ENCODE measurements at places on chromosomes 13 and 19.
A peak's percentile ranks its signal among the peaks of the same experiment; 100 is the strongest.

DNA sequence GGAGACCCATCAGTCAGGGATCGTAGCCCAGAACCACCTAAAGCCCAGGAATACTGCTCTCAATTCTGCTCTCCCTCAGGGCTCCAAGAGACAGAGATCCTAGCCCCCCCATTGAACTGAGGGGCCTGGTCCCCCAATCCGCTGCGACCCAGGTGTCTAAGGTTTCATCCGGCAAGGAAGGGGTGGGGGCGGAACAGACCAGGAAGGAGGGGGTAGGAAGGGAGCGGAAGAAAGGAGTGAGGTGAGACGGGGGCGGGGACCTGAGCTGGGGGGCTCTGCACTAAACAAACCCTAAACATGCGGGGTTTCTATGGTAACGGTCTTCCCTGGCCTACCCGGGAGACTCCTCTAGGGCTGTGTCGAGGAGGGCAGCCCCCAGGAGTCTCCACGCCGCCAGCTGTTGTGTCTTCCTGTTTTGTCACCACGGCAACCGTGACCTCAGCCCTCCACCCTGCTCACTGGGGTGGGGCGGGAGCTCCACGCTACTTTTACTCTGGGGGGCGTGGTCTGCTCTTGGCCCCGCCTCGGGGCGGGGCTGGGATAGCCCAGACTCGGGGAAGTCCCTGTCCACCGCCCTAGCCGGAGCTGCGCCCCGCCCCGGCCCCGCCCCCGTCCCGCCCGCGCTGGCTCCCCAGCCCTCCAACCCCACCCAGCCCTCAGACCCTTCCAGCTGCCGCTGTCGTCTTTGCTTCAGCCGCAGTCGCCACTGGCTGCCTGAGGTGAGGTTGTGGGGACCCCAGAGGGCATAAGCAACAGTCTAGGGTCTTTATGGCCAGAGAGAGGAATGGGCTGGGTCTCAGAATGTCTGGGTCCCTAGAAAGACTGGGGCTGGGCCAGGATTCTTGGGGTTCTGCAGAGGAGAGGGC lies at the start of gene MYADM:
TSS of gene MYADM (plus strand) at position 659 of the 866 bp plus-strand sequence. CDS start 5,647 bp downstream, outside the sequence.
- DNase-seq, result peak; percentile 95

DNA sequence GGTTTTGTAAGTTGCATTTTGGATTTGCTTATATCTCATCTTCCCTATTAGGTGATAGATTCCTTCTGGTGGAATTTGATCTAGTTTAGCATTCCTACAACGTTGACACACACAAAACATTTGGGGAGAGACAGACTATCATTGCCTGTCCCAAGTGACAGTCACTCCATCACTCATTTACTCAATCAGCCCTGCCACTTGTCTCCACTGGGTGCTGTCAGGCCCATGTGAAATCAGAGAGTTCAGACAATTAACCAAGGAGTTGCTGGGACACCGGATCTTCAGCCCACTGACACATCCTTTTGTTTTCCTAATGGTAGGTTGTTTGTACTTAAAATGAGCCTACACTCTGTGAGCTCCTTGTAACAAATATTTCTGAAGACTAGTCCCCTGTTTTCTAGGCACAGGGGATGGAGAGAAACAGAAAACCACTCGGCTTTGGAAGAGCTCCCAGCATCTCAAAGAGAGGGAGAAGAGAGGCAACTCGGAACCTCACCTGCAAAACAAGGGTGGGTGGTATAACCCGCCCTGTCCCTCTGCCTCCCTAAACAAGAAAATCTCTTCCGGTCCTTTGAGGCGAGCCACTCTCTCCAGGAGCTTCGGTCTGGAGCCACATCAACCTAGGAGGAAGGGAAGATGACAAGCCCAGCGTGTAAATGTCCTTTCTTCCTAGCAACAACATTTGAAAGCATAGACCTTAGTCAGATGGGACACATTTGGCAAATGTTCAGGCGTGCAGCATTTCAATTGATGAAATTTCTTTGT lies 440.9 kb upstream of the KLF12 start:
- DNase-seq, result no peak

GRCh38 chr13:73898276-73898675 lies 235.9 kb downstream of the KLF12 start:
- DNase-seq, result no peak

DNA sequence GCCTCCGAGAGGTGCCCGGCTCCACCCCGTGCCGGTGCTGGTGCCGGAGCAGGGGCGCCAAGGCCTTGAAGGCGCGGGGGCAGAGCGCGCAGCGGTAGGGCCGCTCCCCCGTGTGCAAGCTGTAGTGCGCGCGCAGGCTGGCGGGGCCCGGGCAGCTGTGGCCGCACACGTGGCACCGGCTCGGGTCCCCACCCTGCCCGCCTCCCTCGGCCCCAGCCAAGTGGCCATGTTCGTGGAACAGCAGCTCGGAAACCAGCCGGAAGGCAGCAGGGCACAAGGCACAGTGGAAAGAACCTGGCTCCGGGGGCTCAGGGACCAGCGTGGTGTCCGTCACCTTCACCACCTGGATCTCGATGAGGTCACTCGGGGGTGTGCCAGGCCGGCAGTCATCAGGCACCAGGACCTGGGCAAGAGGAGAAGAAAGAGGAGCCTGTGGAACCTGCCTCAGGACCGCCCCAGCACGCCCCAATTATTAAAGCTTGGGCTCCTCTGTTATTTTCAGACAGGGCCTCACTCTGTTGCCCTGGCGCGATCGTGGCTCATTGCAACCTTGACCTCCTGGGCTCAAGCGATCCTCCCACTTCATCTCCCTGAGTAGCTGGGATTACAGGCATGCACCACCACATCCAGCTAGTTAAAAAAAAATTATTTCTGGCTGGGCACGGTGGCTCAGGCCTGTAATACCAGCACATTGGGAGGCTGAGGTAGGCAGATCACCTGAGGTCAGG lies 2.0 kb downstream of the ZNF784 start:
- DNase-seq, result peak; percentile 68

- no peak for DNase-seq
Measured at GRCh38 chr19:19039901-19040300, 6.5 kb downstream of the ARMC6 start.

DNA sequence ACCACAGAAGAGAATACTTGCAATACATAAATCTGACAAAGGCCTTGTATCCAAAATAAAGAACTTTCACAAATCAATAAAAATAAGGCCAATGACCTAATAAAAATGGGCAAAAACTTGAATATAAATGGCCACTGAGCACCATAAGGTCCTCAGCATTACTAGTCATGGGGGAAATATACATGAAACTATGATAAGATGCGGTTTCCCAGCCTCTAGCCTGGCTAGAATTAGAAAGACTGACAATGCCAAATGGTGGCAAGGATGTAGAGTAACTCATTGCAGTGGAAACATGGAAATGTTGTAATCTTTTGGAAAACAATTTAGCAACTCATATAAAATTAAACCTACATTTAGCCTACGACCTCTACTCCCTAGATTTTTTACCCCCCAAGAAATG lies 227.1 kb downstream of the GGACT start:
- no peak for DNase-seq

DNA sequence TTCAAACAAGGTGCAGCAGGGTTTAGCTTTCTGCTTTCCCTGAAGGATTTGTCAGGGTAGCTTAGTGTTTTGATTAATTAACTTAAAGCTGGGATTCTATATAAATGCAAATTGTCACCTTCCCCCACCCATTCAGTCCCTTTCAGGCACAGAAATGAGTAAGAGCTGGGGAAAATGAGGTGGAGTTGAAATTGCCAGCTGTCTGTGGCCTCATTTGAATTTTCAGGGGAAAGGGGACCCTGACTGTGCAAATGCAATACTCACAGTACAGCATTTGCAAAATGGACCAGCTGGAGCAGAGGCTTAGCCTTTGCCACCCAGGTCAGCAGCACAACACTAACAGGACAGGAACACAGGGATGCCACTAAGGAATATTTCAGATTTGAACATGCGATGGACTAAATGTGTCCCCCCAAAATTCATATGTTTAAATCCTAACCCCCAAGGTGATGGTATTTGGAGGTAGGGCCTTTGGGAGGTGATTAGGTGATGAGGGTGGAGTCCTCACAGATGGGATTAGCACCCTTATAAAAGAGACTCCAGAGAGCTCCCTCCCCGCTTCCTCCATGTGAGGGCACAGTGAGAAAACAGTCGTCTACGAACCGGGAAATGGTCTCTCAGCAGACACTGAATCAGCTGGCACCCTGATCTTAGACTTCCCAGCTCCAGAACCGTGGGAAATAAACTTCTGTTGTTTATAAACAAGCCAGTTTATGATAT lies 59.5 kb upstream of the CYSLTR2 start:
- DNase-seq, result no peak

GRCh38 chr13:89315287-89315686 lies 1644.1 kb downstream of the SLITRK5 start:
- DNase-seq, result no peak

GRCh38 chr13:111395511-111396393 lies 75.3 kb downstream of the TEX29 start:
- DNase-seq, result no peak

GRCh38 chr13:42808341-42808940 lies 27.1 kb downstream of the FAM216B start:
- DNase-seq, result no peak

DNA sequence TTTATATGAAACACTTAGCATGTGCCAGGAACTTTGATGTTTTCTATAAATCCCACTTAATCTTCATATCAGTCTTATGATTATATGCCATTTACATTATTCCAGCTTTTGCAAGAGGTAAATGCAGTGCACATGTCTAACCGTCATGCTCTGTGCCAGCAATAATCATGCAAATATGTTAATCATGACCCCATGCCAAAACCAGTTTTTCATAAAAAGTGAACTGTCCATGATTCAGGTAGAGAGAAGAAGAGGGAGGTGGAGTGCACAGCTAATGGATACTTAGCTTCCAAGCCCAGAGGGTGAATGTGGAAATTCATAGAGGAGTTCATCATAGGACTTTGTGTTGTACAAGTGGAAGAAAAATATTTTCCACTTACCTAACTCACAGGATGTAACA lies 458.4 kb downstream of the TBC1D4 start:
- no peak for DNase-seq

- no peak for DNase-seq
Measured at GRCh38 chr13:46641274-46642081, 88.5 kb downstream of the LRCH1 start.

DNA sequence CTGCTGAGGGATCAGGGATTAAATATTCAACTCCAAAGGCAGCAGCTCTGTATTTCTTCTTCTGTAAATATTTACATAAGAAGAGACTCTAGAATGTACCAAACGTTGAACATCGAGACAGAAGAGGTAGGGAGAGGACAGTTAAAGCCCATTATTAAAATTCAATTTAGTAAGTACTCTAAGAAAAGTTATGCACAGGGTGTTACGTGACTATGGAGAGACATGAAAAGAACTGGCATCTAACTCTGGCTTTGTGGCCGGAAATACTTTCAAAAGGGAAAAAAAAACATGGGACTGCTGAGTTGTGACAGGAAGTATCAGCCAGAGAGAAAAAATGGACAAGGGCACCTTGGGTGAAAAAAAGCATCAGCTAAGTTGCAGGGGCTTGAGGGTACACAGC lies 36.7 kb downstream of the LNX2 start:
- DNase-seq, result no peak

All from adrenal gland (tissue), 19 donors.